Stomach (tissue), 19 donors: ENCODE measurements at places on chromosomes 11 and 22.
A peak's percentile ranks its signal among the peaks of the same experiment; 100 is the strongest.

DNA sequence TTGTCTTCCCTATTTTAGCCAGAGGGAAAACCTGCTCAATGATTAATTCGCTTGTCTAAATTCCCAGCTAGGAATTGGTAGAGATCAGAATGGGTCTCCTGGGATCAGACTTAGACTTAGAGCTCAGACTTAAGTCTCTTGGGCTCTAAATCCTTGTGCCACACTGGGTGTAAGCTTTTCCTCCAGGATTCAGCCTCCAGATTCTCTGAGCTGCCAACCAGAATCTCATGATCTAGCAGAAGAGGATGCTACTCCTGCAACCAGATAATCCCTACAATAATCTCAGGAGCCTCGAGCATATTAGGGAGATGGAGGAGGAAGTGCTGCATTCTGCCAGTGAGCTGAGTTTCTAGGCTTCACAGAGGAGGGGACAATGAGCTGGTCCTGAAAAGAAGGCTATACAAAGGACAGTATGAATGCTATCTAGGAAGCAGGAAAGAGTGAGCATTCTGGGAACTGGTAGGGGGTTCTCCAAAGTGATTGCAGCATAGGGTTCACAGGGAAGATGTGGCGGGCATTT is 211.6 kb upstream of the SESN3 start:
- no peaks in the 10 kb centered on the region for H3K4me1 ChIP-seq
- H3K27ac ChIP-seq: no peak overlapping the region
- no peak overlapping the region for H3K4me3 ChIP-seq
- no peaks in the 10 kb centered on the region for H3K36me3 ChIP-seq
- DNase-seq: no peak

DNA sequence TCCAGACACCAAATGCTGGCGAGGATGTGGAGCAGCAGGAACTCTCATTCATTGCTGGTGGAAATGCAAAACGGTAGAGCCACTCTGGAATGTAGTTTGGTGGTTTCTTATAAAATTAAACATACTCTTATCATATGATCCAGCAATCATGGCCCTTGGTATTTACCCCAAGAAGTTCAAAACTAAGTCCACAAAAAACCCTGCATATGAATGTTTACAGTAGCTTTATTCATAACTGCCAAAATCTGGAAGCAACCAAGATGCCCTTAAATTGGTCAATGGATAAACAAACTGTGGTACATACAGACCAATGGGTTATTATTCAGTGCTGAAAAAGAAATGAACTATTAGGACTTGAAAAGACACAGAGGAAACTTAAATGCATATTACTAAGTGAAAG is 87.8 kb downstream of the APOL5 start:
- DNase-seq: no peak
- no peak overlapping the region for H3K4me3 ChIP-seq
- no peaks in the 10 kb centered on the region for H3K27me3 ChIP-seq
- peaks cover 28% of the 10 kb centered on the region for H3K36me3 ChIP-seq
- peaks cover 22% of the 10 kb centered on the region for H3K4me1 ChIP-seq

GRCh38 chr11:35734669-35735410 is 72.3 kb downstream of the TRIM44 start:
- no peaks in the 10 kb centered on the region for H3K27me3 ChIP-seq
- H3K27ac ChIP-seq: no peak overlapping the region
- peaks cover 42% of the 10 kb centered on the region for H3K36me3 ChIP-seq
- DNase-seq: no peak
- peaks cover 13% of the 10 kb centered on the region for H3K4me1 ChIP-seq
- H3K4me3 ChIP-seq: no peak overlapping the region

DNA sequence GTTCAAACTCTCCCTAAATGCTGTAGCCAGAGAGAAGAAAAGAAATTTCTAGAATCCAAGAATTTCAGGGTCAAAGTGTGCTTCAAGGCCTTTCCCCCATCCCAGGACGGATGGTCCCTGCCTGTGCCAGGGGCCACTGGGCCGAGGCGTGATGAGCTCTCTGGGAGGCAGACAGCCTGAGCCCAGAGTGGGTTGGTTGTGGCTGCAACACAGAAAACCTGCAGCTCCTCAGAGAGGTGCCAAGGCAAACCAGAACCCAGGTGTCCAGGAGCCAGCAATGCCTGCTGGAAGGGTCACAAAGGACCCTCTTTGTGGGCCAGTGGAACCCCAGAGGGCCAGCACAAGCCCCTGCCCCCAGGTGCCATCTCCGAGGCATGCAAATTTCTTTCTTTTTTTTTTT is 2.6 kb upstream of the APOL6 start:
- H3K4me1 ChIP-seq: peaks cover 7% of the 10 kb centered on the region
- DNase-seq: no peak
- H3K4me3 ChIP-seq: no peak overlapping the region
- H3K27ac ChIP-seq: no peak overlapping the region

GRCh38 chr11:115873813-115874212 is 369.6 kb upstream of the CADM1 start:
- no peaks in the 10 kb centered on the region for H3K36me3 ChIP-seq
- peaks cover 14% of the 10 kb centered on the region for H3K27me3 ChIP-seq
- no peak overlapping the region for H3K4me3 ChIP-seq
- no peaks in the 10 kb centered on the region for H3K4me1 ChIP-seq
- no peak overlapping the region for H3K27ac ChIP-seq
- no peak for DNase-seq

DNA sequence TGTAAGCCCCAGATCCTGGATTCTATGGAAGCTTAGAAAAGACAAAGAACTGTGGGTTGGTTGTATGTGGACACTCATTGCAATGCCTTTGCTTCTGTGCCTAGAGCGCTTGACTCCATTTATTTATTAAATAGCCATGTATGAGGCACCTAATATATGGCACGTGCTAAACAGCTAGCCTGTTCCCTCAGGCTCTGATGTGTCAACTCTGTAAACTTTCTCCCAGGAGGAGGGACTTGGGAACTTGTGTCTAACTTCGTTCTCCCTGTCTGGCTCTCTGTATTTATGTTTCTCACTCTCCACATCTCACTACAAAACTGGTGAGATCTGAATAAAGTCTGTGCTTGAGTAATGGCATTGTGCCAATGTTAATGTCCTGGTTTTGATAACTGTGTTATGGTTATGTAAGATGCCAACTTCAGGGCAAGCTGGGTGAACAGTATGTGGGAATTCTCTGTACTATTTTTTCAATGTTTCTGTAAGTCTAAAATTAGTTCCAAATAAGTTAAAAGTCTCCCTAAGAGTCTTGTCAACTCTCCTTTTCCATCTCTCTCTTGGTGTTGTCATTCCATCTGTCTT is 34.1 kb upstream of the ZBTB16 start:
- no peak for DNase-seq
- no peaks in the 10 kb centered on the region for H3K4me1 ChIP-seq
- no peaks in the 10 kb centered on the region for H3K36me3 ChIP-seq
- H3K27ac ChIP-seq: peak overlapping the region; percentile 20

GRCh38 chr22:28443526-28443876 is 236.1 kb downstream of the TTC28 start:
- peaks cover 8% of the 10 kb centered on the region for H3K4me1 ChIP-seq
- no peaks in the 10 kb centered on the region for H3K27me3 ChIP-seq
- no peak overlapping the region for H3K27ac ChIP-seq
- H3K36me3 ChIP-seq: no peaks in the 10 kb centered on the region

DNA sequence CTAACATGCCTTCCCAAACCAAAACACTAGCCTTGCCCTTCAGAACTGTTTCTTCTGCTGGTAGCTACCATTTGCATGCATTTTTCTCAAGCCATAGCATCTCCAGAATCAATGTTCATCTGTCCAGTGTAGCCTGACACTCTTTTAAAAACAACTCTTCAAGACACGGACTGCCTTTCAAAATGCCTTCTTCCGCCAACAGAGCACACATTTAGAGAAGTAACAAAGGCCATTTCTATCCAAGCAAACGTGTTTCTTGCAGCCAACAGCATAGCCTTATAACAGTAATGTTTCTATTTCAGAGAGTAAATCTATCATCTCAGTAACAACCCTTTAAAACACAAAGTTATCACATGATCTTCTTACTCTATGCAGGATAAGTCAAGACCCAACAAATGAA is 143.3 kb upstream of the MTMR2 start:
- DNase-seq: no peak
- no peaks in the 10 kb centered on the region for H3K36me3 ChIP-seq
- H3K27me3 ChIP-seq: no peaks in the 10 kb centered on the region
- no peak overlapping the region for H3K4me3 ChIP-seq
- no peak overlapping the region for H3K27ac ChIP-seq

GRCh38 chr11:73184953-73185671 is 33.0 kb upstream of the P2RY2 start:
- peak; percentile 75 for DNase-seq
- H3K36me3 ChIP-seq: no peaks in the 10 kb centered on the region
- no peak overlapping the region for H3K27ac ChIP-seq
- no peak overlapping the region for H3K4me3 ChIP-seq

DNA sequence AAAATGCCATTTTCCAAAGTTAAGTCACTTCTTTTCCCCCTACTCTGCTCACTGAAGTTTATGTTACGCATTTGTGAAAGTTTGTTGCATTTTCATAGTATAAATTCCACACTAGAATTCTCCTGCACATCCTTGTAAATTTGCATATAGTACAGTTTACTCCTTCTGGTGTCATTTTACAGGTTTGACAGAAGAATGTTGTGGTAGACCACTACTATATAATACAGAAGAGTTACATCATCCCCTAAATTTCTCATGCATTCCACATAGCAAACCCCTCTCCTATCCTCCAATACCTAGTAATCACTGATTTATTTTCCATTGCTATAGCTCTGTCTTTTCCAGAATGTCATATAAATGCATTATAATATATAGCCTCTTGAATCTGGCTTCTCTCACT is 64.5 kb downstream of the CCDC73 start:
- no peak for DNase-seq
- H3K27ac ChIP-seq: no peak overlapping the region
- no peaks in the 10 kb centered on the region for H3K27me3 ChIP-seq
- no peaks in the 10 kb centered on the region for H3K36me3 ChIP-seq
- H3K4me1 ChIP-seq: no peaks in the 10 kb centered on the region

GRCh38 chr11:132941024-132941646 is 591.2 kb downstream of the OPCML start:
- no peaks in the 10 kb centered on the region for H3K36me3 ChIP-seq
- H3K4me3 ChIP-seq: no peak overlapping the region
- H3K27me3 ChIP-seq: peaks cover 49% of the 10 kb centered on the region

GRCh38 chr11:133678191-133678590 is 145.9 kb upstream of the OPCML start:
- no peaks in the 10 kb centered on the region for H3K27me3 ChIP-seq
- no peak overlapping the region for H3K4me3 ChIP-seq
- H3K36me3 ChIP-seq: no peaks in the 10 kb centered on the region
- DNase-seq: no peak

GRCh38 chr11:106234794-106235193 is 157.3 kb downstream of the AASDHPPT start:
- no peak for DNase-seq
- H3K36me3 ChIP-seq: no peaks in the 10 kb centered on the region
- H3K4me1 ChIP-seq: no peaks in the 10 kb centered on the region
- H3K27me3 ChIP-seq: no peaks in the 10 kb centered on the region
- H3K4me3 ChIP-seq: no peak overlapping the region
- H3K27ac ChIP-seq: no peak overlapping the region

- H3K27me3 ChIP-seq: no peaks in the 10 kb centered on the region
- no peak overlapping the region for H3K4me3 ChIP-seq
- H3K4me1 ChIP-seq: no peaks in the 10 kb centered on the region
Measured at GRCh38 chr11:65370659-65371049, 11.8 kb downstream of the SLC25A45 start.

- H3K27ac ChIP-seq: no peak overlapping the region
- DNase-seq: no peak
- H3K36me3 ChIP-seq: no peaks in the 10 kb centered on the region
- peaks cover 36% of the 10 kb centered on the region for H3K27me3 ChIP-seq
- H3K4me3 ChIP-seq: no peak overlapping the region
Measured at GRCh38 chr22:37069319-37069718, 17.8 kb downstream of the KCTD17 start.

DNA sequence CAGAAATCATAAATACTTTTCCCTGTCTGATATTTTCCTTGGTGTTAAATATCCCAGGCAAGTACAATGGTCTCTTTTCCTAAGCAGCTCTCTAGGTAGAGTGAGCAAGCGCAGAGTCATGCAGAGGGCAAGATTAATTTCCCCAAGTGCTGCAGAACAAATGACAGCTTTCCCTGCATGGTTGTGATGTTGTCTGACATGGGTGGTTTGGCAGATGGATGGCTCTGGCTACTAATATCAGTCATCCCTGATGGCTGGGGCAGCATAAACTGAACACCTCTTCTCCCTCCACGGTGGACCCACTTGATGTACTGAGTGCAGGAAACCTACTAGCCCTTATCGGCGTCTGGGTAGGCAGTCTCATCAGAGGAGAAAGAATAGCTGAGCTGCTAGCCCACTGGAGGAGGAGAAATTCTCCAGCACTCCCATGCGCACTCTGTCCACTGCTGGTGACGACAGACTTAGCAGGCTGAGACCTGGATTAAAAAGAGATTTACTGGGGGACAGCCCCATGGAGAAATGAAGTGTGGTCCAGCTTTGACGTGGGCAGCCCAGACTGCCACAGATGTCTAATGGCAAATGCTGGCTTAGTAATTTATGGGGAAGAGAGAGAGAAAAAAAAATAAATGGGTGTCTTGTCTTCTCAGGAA is 202.9 kb downstream of the DBX1 start:
- peaks cover 15% of the 10 kb centered on the region for H3K4me1 ChIP-seq
- H3K36me3 ChIP-seq: no peaks in the 10 kb centered on the region
- no peak overlapping the region for H3K4me3 ChIP-seq
- no peak for DNase-seq

GRCh38 chr11:28476049-28476448 is 367.9 kb downstream of the METTL15 start:
- DNase-seq: no peak
- H3K27me3 ChIP-seq: no peaks in the 10 kb centered on the region
- no peaks in the 10 kb centered on the region for H3K4me1 ChIP-seq

- DNase-seq: no peak
- H3K36me3 ChIP-seq: peaks cover 96% of the 10 kb centered on the region
- no peak overlapping the region for H3K4me3 ChIP-seq
- H3K27me3 ChIP-seq: no peaks in the 10 kb centered on the region
Measured at GRCh38 chr11:72232260-72233055, 7.9 kb downstream of the INPPL1 start.

DNA sequence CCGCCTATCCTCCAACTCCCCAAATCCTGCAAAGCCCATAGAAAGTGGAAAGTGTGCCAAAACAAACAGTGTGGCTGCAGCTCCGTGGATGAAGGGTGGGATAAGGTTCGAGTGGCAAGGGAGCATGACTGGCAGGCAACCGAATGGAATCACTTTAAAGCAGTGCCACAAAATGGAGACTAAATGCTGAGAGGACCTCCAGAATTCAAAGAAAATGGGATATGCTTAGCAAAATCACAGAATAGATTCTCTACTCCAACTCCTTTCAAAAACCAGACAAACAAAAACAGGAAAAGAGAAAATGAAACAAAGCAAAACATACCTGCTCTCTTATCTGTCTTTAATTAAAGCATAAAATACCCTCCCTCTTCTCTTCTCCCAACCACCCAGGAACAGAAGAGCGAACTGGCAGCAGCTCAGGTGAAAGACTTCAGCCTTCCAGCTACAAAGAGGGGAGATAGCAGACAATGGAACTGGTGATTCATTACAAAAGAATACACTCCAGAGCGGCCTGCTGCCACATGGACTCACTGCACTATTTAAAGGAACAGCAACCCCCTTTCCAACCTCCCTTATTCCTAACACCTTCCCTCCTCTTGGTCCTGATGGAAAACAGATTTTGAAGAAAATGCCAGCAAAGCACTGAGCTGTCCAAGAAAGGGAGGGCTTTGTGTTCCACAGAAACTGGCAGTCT is 118.5 kb downstream of the APOL5 start:
- H3K4me1 ChIP-seq: peaks cover 83% of the 10 kb centered on the region
- peak overlapping the region; percentile 32 for H3K4me3 ChIP-seq
- peak; percentile 43 for DNase-seq
- H3K27ac ChIP-seq: peak overlapping the region; percentile 75
- no peaks in the 10 kb centered on the region for H3K27me3 ChIP-seq
- no peaks in the 10 kb centered on the region for H3K36me3 ChIP-seq

GRCh38 chr11:128302425-128303186 is 284.8 kb downstream of the ETS1 start:
- H3K27ac ChIP-seq: peak overlapping the region; percentile 36
- no peaks in the 10 kb centered on the region for H3K36me3 ChIP-seq
- H3K4me1 ChIP-seq: peaks cover 9% of the 10 kb centered on the region
- H3K27me3 ChIP-seq: no peaks in the 10 kb centered on the region
- DNase-seq: peak; percentile 76
